ENCODE measurements at places on chromosomes 7 and 10.

- DNase-seq: no peak
Measured at GRCh38 chr7:137302081-137302480, 41.5 kb downstream of the PTN start.

DNA sequence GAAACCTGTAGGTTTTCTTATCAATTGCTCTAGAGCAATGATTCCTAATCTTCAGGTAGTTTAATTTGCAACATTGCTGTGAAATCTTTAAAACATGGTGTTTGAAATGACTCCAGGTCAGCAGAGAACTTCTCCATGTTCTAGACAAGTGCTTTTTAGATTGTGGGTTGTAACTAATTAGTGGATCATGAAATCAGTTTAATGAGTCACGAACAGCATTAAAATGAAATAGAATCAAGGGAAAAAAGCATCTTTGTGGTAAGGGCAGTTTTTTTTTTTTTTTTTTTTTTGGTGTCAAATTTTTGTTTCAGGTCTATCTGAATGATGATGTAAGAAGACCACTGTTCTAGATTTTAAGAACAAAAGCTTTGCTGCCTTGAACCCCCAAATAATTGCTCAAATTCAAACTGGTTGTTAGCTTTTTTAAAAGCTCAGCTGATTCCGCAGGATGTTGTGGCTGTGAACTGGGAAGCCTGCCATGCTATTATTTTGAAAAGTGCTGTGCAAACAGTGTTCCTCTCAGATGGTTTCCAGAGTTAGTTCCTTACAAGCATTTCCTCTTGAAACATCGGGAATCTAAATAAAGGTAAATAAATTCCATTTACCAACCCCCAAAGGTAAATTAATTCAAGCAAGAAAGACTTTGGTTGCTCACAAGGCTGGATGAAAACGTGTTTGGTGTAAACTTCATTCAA is 13.1 kb upstream of the PDK4 start:
- no peak for DNase-seq

DNA sequence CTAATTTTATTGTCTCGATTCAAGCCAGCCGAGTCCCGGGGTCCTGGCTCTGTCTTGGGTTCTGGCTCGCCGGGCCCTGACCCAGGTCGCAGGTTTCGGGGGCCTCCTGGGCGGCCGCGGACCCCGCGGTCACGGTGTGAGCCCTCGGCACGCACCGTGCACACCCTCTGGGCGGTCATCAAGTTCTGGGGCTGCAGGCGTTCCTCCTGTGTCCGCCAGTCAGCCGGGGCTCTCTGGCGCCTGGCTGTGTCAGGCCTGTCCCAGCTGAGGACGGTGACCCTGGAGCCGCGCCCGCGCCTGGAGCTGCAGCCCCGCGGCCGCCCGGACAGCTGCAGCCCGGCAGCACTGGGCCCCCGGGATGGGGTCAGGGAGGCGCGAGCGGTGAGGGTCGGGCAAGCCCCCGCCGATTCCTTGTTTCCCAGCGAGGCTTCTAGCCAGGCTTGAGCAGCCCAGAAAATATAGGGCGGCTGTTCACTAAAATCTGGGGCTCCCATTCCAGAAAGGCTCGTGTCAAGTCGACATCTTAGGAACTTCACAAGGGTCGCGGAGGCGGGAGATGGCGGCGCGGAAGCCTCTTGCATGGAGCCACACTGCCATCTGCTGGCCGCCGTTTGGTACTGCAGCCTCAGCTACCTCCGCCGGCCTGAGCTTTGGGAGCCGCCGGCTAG is 4.2 kb upstream of the HOXA7 start:
- peak; percentile 90 for DNase-seq

DNA sequence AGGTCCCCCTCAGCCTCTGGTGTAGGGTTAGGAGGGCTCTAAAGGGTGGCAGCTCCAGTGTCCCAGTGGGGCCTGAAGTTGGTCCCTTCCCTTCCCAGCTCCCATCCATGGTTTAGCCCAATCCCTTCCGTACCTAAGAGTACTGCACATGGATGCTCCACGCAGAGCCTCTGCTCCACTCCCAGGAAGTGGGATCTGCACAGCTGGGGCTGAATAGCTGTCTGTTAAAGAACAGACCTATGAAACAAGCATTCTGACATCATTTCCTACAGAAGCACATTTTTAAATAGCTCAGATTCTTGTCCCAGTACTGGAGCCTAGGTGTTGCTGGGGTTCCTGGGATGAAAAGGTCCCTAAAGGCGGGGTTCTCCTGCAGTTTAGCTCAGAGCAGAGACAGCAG is 135.9 kb downstream of the ZMYND11 start:
- no peak for DNase-seq

DNA sequence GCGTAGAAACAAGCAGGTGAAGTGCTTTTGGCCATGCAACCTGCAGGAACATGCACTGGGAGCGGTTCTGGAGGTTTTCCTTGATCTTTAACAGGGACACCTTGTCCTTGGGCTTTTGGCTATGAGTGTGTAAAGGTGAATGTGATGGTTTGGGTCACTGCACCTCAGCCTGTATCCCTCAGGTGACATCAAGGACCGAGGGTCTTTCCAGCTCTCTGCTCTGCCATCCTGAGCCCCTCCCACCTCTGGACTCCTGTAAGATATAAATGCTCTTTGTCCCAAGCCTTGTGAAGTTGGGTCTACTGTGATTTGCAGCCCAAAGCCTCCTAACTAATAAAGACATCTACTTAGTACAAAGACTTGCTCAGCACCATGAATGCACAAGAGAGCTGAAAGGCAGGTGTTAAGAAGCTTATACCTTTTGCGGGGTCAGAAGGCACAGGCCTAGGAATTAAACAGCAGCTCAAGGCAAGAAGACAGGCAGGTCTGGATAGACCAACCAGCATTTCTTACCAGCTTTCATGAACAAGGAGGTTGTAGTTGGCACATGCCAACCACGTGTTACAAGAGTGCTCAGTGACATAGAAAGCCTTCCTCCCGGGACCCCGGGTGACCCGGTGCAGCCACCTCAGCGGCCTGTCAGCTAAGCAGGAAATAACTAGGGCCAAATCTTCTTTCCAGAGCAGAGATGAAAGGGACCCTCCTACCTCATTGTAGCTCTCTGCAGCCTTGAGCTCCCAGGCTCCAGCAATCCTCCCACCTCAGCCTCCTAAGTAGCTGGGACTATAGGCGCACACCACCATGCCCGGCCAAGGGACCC is 89.9 kb downstream of the CARD11 start:
- no peak for DNase-seq

DNA sequence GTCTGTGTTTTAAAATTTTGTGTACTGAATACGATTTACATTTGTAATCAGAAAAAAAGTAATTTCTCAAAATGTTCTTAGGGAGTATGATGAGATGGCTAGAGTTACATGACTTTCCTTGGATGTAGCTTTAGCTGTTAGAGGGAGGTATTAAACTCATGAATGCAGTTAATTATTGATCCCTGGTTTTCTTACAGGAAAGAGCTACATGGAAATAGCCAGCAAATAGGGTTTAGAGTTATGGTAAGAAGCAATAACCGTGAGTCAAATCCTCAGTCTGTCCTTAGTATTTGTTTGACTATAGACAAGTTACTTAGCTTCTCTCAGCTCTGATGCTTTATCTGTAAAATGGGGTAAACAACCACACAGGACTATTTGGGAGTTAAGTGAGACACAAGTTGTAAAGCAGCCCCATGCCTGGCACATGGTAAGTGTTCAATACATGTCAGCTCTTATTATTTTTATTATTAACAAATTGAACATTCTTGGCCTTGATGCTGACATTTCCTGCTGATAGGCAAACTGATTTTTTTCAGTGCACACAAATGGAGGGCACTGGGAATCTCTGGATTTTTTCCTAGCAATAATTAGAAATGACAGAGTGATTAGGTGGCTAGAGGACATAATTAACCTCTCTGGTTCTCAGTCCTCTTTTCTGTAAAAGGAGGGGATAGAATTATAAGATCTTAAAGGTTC is 204.5 kb upstream of the PHYHIPL start:
- DNase-seq: no peak

DNA sequence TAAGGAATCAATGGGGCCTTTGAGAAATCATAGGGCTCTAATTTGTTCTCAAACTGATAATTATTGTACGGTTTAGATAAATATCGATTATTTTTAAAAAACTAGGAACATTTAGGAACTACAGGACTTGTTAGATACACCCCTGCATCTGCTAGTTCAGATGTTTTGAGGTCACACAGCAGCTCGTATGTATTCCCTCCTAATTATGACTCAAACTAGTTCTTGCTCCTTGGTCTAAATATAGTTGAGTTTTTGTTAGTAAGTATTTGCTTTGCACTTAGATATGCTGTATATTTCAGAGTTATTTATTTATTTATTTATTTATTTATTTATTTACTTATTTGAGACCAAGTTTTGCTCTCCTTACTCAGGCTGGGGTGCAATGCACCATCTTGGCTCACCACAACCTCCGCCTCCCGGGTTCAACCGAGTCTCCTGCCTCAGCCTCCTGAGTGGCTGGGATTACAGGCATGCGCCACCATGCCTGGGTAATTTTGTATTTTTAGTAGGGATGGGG is 22.7 kb downstream of the PTER start:
- DNase-seq: no peak

DNA sequence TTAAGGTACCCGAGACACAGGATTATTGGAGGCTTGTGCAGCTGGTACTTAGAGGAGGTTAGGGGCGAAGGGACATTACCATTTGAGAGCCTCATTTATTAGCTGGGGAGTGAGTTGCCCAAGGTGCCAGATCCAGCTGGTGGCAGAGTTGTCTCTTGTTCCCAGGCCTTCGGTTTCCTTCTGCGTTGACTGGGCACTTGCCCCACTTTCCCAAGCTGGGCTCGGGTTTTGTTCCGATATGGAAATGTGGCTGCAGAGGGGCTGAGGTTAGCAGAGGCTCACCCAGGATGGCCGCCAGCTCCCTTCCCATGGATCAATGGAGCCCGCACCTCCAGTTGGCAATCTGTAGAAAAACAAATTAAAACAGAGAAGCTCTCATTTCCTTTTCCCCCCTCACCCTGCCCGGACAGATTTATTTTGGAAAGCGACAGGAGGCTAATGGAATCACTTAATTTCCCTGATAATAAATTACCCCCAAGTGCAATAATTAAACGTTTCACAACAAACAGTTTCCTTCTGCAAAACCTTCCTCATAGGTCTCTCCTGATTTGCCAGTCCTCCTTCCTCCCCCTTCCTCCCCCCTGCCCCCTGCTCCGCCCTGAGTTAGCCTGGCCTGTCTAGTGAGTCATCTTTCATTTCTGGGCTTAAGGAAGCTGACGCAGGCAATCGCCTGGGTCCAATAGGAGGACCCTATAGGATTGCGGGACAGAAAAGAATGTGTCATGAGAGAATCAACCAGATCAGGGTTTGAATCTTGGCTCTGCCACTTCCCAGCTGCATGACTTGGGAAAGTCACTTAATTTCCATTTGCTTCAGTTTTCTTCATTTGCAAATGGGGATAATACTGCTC is 51.7 kb downstream of the ADRA2A start:
- DNase-seq: no peak

GRCh38 chr10:94183666-94184264 is 179.0 kb downstream of the NOC3L start:
- DNase-seq: no peak

- no peak for DNase-seq
Measured at GRCh38 chr10:115335366-115335765, 242.2 kb downstream of the ATRNL1 start.

DNA sequence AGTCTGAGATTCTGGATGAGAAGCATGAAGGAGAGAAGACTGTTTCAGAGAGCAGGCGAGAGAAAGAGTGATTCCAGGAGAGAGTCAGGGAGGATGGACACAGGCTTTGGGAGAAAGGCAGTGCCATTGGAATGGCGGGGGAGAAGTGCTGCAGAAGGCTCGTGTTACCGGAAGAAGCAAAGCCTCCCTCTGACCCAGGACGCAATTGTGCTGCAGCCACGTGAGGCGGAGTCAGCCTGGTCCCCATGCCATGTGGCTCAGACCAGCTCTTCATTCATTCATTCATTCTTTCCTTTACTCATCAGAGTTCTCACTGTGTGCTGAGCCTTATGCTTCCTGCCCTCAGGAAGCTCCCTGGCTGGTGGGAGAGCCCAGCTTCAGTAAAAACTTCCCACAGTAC is 49.2 kb upstream of the COL13A1 start:
- DNase-seq: no peak

DNA sequence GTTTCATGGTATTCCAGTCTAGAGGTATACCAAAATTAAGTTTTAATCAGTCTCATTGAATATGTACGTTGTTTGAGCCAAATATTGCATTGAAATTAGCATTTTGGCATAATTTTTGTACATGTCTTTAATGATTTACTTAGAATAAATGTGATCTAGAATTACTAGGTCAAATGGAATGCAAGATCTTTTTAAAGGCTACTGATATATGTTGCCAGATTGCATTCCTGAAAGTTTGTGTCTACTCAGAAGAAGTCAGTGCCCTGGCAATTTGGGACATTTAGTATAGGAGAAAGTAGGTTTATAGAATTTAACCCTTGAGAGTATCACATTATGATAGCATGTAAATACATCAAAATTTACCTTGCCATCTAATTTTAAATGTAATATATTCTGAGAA is 32.4 kb downstream of the KMT2E start:
- no peak for DNase-seq

DNA sequence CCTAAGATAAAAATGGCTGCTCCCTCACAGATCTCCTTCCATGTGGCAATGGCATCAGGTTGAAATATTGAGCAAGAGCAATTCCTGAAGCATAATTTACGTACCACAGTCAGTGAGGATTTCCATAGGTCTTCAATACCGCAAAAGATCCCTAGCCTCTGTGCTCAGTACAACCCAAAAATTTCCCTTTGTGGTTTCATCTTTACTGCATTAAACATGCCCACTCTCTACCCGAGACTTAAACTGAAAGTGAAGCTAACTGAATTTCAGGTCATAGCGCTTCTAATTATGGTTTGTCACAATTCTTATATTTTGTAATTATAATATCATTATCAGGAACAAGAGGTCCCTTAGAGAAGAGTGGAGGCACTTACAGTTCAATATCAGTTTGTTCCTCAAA is 1071.1 kb downstream of the XPNPEP1 start:
- DNase-seq: no peak

- no peak for DNase-seq
Measured at GRCh38 chr10:49632406-49633317, 18.8 kb downstream of the CHAT start.

- DNase-seq: no peak
Measured at GRCh38 chr10:43574906-43575305, 490 bp upstream of the ZNF239 start.

DNA sequence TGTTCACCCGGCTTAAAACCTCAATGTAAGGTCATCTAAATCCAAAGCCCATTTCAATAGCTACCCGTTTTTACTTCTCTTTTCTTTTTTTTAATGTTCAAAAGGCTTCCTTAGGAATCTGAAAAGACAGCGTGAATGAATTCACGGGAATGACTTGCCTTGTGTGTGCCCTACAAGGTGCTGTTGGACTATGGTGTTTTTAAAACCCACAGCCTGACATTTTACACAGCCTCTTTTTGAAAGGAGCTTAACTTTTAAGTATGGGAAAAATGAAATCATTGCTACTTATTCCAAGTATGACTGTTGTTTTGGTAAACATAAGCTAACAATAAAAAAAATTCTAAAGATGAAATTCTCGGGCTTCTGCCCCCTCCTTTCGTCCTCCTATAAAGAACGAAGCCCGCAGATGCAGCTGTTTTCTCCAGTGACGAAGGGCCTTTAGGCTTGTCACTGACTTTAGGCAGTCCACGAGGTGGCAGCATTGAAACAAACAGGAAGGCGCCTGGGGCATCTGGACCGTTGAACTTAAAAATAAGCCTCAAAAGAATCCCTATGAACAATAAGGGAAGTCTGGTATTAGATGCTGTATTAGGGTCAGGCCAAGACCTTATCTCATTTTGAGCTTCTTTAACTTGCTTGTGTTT is 141.3 kb downstream of the NRP1 start:
- DNase-seq: peak; percentile 85

- DNase-seq: no peak
Measured at GRCh38 chr10:24034571-24034970, 174.4 kb upstream of the KIAA1217 start.

Data from right renal pelvis (tissue), 4 donors.